Activated CD4-positive, alpha-beta T cell treated with anti-CD3 and anti-CD28 coated beads, Interleukin-2, amount 10 ng/mL, durations not matched to agents 24 days and 14 days (primary cell): ENCODE measurements at places on chromosomes 3 and 15.

GRCh38 chr3:150349314-150350097 is 58.6 kb upstream of the TSC22D2 start:
- DNase-seq, result no peak

GRCh38 chr3:196554205-196554604 is 14.1 kb downstream of the WDR53 start:
- no peak for DNase-seq

GRCh38 chr3:127052121-127052561 is 69.2 kb downstream of the PLXNA1 start:
- no peak for DNase-seq

DNA sequence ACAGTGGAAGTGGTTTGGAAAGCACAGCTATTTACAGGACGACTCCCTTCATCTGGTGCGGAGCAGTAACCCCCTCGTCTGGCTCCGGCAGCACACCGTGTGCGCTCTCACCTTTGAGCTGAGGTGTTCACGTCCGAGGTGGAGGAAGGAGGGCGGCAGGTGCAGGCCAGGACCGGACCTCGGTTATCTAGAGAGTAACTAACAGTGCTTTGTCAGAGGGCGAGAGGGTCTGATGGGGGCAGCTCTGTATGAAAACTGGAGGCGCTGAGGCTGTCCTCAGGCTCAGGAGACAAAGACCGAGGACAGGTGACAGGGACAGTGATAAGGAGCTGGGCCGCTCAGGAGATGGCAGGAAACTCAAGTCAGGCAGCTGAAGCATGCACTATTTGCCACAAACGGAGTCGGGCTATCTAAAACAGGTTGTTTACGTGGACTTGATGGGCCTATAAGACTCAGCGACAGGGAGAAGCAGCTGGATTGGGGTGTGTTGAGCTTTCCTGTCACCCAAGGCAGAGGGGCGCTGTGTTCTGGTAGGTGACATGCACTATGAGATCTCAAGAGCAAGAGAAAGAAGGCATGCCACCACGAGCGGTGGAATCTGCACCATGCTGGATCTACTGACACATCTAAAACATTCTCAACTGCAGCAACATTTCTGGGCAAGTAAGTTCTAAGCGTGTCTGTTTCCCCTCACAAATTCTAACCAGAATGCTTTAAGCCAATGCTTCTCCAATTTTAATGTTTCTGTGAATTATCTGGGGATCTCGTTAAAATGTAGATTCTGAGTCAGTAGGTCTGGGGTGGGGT is 155.2 kb downstream of the XXYLT1 start:
- no peak for DNase-seq

DNA sequence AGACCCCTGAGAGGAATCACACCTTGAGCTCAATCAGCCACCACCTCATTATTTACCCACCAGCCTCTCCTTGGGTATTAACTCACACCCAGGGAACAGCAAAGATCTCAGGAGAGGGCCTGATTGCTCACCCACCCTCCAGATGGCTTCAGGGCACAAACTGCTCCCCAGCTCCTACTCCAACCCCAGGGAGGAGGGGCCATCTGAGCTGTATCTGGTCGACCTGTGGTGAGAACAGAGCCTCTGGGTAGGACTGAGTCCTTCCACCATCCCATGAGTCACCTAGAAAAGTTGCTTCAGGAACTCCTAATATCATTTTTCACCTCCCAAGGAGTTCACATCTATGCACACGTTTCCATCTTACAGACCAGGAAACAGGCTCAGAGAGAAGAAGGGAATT is 44.8 kb upstream of the HES1 start:
- no peak for DNase-seq

- DNase-seq, result peak; percentile 76
These were observed at the start of gene MAP6D1 for GRCh38 chr3:183825456-183826161. Gene MAP6D1 (minus strand): TSS chr3:183825577. CDS start chr3:183825547, 30 bp downstream.

GRCh38 chr3:58025837-58026569 is 17.8 kb downstream of the FLNB start:
- no peak for DNase-seq

DNA sequence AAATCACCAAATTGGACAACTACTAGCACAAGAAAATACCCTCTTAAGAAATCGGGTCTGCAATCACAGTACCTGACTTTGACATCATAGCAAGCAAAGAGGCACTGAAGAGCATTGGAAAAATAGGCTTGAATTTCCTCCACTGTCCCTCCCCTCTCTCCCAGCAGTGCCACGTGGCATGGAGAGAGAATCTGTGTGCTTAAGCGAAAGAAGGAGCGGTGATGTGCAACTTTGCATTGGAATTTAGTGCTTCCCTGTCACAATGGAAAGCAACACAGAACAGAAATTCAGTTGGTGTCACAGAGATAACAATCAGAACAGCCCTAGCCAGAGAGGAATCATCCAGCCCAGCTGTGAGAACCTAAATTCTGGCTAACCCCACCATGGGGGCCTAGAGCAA is 207.5 kb upstream of the SLITRK3 start:
- no peak for DNase-seq

GRCh38 chr3:19934098-19934566 is at the start of gene EFHB:
Gene EFHB (minus strand): TSS chr3:19934217. CDS start chr3:19934018, 199 bp downstream.
- peak; percentile 70 for DNase-seq

- no peak for DNase-seq
These were observed 7.0 kb upstream of the NIPA2 start for GRCh38 chr15:22831473-22831872.

DNA sequence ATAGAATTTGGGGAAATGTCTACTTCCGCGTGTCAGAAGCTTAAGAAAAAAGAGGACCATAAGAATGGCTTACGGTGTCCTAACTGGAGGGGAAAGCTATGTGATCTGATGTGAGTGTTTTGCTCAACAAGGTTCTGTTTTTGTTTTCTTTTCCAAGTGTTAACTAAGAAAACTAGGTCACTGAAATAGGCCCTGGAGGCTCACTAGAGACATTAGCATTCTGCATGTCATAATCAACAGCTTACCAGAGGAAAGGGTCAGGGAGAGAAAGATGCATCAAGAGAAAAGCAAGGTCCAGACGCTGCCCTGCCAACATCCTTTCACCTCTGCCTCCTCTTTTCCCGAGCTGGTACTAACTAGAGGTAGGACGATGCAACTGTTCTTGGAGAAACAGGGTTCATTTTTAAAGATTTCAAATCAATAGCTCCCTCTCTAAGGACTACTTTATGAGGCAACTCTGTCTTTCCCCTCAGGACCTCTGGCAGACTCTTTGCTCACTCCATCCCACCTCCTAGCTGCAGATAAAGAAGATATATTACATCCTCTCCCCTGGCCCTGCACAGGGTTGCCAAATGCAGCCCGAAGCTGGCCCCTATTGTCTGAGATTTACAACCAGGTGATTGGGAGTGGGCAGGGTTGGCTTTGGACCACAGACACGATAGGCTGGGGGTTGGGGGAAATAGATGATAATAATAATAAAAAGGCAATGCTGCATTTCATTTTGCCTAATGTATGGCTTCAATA is 209.9 kb upstream of the SLC2A2 start:
- peak; percentile 50 for DNase-seq

- DNase-seq, result no peak
These were observed 358.4 kb upstream of the PROK2 start for GRCh38 chr3:72143322-72143721.

DNA sequence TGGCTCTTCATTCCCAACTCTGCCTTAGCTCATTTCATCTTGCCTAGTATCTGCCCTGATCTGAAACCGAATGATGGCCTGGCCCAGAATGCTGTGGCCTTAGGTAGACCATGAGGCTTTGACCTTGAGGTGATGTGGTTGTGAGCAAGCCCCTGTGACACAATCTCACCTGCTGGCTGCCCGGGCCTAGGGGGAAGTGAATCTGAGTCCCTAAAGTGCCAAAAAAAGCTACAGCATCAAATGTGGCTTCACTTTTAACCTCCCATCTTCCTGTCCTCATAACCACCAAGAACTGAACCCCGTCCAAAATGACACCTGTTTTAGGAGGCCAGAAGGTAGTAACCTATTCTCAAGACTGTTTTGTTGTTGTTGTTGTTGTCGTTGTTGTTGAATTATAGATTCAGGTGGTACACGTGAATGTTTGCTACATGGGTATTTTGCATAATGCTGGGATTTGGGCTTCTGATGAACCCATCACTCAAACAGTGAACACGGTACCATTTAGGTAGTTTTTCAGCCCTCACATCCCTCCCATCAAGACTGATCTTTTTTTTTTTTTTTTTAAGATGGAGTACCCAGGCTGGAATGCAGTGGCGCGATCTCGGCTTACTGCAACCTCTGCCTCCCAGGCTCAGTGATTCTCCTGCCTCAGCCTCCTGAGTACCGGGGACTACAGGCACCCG is 54.6 kb downstream of the MCCC1 start:
- DNase-seq, result no peak

DNA sequence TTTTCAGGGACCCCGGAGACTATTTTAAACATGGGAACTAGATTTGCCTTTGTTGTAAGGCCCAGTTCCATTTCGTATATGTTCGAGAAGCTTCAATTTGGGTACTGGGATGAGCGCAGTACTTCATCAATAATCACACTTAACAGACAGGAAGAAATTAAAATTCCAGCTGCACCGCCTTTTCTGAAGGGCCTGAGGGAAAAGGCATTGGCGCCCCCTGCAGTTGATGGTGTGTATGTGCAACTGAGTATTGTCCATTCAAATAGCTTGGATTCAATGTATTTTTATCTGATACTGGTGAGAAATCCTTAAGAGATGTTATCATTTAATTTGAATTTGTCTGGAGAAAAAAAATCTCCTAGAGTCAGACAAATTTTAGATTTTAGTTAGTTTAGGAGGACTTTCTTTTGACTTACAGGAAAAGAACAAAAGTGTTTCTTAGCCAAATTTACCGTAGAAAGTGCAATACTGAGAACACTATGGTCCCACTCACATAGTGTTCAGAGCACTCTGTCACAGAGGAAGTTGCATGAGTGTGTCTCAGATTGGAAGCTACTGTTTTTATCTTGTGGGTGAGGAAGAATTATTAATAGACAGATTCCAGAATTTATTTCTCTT is 5.4 kb upstream of the ALDH1A2 start:
- DNase-seq, result peak; percentile 83

DNA sequence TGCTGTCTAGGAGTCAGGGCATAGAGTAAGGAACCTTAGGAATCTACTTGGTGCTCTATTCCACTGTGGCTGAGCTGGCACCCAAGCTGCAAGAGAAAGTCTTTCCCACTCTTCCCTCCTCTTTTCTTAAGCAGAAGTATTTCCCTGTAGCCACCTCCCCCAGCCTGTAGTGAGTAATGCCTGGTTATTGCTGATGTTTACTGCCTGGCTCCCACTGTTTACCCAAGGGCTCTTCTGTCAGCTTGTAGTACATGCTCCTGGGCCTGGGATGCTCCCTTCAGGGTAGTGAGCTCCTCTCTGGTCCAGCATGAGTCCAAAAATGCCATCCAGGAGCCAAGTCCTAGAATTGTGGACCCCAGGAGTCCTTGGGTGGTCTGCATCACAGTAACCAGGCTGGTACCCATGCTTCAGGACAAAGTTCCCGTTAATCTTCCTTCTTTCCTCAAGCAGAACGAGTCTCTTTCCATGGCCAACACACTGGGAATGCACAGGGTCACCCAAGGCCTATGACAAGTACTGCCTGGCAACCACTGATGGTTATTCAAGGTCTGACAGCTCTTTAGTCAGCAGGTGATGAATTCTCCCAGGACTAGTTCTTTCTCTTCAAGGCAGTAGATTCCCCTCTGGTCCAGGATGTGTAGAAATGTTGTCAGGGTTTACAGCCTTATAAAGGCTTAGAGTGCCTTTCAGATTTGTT is 17.6 kb downstream of the GALK2 start:
- DNase-seq, result no peak

GRCh38 chr3:26963361-26963743 is 340.8 kb downstream of the LRRC3B start:
- no peak for DNase-seq

DNA sequence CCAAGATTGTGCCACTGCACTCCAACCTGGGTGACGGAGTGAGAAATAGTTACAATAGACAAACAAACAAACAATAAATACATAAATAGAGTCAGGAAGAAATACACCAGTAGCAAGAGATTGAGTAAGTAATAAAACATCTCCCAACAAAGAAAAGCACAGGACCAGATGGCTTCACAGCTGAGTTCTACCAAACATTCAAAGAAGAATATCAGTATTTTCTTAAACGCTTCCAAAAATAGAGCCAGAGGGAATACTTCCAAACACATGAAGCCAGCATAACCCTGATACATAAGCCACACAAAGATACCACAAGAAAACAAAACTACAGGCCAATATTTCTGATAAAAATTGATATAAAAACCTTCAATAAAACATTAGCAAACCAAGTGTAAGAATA is 30.7 kb upstream of the IGSF10 start:
- DNase-seq, result no peak

- DNase-seq, result peak; percentile 63
These were observed 1.5 kb upstream of the RASSF1 start for GRCh38 chr3:50341996-50342650.

GRCh38 chr3:129347458-129347845 is 68.8 kb downstream of the HMCES start:
- DNase-seq, result no peak

- no peak for DNase-seq
These were observed 14.4 kb upstream of the MITF start for GRCh38 chr3:69724722-69725435.

- DNase-seq, result peak; percentile 80
These were observed 539.0 kb downstream of the FGF12 start for GRCh38 chr3:192188218-192188835.

DNA sequence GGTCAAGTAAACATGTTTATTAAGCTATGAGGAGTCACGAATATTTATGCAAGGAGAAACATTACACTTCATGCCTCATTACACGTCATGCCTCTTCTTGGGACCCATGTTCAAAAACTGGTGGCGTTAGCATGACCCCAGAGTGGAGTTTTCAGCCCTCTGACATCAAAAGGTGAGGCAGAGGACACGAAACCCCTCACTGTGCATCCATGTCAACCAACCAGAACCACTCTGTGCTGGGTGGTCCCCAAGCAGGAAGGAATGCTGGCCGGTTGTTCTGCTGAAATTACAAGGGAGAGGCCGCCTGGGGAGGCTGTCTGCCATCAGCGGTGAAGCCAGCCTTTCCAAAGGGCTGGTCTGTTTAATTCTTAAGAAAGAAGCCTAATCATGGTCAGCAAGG is 83.4 kb downstream of the GABRB3 start:
- no peak for DNase-seq

DNA sequence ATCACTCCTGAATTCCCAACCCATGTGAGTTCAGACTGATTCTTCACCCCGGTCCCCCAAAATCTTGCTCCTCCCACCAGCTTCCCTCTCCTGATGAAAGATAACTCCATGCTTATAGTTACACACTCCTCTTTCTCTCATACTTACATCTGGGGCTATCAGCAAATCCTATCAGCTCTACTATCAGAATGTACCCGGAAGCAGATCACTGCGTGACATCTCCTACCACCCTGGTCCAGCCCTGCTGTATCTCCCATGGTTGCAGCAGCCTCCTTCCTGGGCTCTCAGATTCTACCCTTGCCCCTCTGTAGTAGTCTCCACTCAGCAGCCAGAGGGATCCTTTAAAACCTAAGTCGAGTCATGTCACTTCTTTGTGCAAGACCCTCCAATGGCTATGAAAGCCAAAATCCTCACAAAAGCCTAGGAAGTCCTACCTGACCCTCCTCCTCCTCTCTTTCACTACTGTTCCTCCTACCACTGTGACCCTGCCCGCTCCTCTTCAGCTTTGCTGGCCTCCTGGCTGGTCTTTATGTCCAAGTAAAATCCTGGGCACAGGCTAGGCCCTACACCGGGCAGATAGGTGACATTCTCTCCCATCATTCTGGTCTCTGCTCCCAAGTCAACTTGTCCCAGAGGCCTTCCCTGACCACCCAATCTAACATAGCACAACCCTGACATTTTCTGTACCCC is 16.2 kb downstream of the XIRP1 start:
- peak; percentile 62 for DNase-seq

GRCh38 chr3:23659274-23659673 is 146.5 kb upstream of the UBE2E1 start:
- DNase-seq, result no peak
